AG04449 (cell line): ENCODE measurements at places on chromosomes 3 and 15.

DNA sequence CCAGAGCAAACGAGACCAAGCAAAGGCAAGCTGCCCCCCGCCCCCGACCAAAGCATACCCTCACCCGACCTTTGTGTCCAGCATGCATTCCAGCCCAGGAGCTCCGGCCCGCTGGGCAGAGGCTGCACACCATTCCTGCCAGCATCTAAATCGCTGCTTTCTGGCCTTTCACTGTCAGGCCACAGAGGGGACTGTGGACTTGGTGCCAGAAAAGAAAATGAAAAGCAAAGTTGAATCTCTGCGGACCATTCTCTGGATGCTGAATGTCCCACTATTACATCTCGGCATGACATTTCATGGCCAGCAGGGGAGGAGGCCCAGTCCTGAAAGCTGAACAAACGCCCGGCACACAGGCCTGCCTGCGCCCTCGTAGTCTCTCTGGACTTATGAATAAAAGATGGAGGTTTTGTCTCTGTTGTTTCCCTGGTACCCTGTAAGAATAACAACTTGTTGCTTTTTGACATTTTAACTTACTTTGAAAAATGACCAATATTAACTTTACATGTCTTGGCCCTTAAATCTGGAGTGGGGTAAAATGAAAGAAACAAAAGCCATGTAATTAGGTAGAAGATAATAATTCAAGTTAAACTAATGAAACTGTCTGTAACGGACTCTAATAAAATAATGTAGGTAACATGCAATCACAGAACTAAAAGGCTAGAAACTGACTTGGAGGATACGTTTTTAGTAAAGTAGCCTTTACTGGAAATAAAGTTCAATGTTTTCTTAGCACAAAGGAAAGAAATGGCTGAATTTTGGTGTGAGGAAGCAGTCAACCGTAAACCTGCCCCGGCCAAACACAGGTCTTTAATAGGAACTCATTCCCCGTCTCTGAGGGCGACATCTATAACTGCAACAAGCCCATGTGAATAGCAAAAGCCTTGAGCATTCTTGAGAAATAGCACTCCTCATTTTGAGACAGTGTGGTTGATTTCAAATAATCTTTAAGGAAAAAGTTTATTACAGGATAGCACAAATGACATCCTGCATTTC lies 12.7 kb downstream of the IL17RD start:
- no peak for DNase-seq

- DNase-seq = no peak
Measured at GRCh38 chr15:67801926-67802914, 23.1 kb upstream of the SKOR1 start.

DNA sequence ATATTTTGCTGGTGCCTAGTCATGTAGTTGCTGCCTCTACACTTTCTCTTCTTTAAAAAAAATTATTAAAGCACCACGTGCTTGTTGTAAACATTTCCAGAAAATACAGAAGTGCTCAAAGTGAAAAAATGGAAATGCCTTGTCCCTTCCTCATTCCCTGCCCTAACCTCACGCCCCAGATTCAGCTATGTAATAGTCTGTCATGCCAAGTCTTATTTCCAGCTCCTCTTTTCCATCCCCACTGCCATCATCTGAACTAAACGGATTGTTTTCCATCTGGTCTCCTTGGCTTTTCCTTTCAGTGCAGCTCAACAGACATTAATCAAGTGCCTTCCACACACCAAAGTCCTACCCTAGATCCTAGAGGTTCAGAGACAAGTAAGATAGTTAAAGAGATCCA lies 15.5 kb downstream of the ZNF774 start:
- DNase-seq = no peak

GRCh38 chr3:187717572-187717971 lies 15.2 kb upstream of the RTP2 start:
- no peak for DNase-seq

DNA sequence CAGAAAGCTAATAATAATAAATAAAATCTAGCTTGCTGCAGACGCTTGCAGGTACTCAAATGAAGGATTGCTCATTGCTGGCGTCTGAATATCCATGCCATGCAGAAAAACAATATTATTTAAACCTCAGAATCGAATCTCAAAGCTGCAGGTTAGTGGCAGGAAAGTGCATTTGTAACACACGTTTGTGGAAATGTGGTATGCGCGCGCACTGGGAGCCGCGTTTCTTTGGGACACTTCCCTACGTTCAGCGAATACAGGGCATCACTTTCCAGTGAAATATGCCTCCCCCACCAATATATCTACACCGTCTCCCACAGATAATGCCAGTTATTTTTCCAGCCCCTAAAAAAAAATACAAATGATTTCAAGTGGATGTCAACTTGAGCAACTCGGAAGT lies 37.1 kb downstream of the ZIC4 start:
- DNase-seq = no peak

DNA sequence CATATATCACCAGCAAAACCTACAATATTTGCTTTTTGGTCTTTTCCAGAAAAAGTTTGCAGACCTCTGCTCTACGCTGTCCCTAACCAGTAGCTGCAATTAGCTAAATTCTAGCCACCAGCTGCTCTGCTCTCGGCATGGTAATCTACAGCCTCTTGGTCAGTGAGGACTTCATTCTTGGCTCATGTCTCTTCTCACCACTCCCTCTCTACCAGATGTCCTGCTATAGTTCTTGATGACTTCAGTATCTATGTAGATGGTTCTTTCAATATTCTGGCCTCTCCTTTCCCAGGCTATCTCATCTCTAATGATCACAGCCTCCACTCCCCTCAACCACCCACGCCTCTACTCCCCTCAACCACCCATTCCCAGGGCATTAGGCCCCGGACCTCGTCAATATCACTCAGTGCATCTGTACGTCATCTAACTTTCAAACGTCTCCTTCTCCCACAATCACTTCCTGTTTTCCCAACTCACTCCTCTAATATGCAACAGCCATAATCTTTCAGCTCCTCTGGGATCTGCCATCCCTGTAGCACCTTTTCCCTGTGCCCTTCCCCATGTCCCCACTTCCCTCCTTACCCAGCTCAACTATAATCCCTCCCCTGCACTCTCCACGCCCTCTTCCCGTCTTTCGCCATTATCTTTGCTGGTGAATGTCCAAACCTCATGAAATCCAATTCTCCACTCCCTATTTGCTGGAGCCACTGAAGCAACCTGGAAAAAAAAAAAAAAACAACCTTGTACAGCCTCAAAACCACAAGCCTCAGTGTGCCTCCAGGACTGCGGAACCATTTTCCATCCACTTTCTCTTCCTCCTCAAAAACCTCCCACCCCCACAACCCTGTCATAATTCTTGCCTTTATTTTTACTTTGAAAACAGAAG lies 429.4 kb upstream of the PROK2 start:
- no peak for DNase-seq

- DNase-seq = no peak
Measured at GRCh38 chr15:100133001-100133400, 208.8 kb downstream of the ADAMTS17 start.
